Fibroblast of skin of right quadriceps (primary cell): ENCODE measurements at places on chromosomes 7 and 10.

GRCh38 chr7:40299097-40299496, 164.3 kb downstream of the SUGCT start:
- peak; percentile 88 for DNase-seq

DNA sequence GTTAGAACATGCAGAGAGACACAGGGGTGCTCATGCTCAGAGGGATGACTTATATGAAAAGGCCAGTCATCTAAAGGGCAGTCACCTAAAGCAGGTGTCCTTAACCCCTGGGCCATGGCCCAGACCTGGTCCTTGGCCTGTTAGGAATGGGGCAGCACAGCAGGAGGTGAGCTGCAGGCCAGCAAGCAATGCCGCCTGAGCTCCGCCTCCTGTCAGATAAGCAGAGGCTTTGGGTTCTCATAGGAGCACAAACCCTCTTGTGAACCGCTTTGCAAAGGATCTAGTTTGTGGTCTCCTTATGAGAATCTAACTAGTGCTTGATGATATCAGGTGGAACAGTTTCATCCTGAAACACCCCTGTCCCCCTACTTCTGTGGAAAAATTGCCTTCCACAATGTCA, 14.5 kb downstream of the ANKRD7 start:
- DNase-seq: no peak

DNA sequence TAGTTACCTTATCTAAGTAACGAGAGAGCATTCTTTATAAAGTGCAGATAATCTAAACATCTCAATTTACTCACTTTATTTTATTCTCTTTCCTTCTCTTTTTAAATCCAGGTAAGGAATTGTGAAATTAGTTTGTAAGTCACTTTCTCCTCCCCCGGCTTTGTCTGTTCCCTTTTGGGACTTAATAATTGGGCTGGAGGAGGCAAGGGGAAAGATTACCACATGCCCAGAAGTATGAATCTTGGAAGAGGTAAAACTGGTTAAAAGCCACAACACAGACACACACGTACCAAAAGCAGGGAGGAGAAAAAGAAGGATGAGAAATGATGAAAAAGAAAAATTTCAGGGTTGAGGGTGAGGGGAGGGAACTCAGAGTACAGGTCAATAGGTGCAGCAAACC, 63.3 kb upstream of the LRRC17 start:
- no peak for DNase-seq

- peak; percentile 52 for DNase-seq
These were observed 74.6 kb downstream of the CUL1 start for GRCh38 chr7:148773334-148773733.
